ENCODE measurements at places on chromosomes 16 and 17.

- DNase-seq = no peak
These were observed at the start of gene SMIM22 for GRCh38 chr16:4795181-4795827. SMIM22 (plus strand) TSS chr16:4795369; CDS start chr16:4795735, 366 bp downstream.

DNA sequence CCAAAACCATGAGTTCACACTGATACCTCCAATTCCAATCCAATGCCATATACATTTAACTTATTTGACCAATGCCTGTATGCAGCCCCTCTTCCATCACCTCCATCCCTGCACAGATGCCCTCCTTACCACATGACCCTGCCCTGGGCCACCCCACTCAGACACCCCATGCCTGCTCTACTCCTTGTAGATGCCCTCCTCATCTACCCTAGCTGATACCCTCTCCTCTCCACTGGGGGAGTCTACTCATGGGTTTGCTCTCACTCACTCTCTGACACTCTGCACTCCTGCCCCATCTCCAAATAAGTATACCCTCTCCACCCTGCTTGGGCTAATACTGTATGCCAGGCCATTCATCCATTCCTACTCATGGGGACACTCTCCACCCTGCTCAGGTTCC lies 16.0 kb upstream of the CMTM4 start:
- no peak for DNase-seq

- no peak for DNase-seq
These were observed 22.5 kb downstream of the RPA1 start for GRCh38 chr17:1852327-1852726.

DNA sequence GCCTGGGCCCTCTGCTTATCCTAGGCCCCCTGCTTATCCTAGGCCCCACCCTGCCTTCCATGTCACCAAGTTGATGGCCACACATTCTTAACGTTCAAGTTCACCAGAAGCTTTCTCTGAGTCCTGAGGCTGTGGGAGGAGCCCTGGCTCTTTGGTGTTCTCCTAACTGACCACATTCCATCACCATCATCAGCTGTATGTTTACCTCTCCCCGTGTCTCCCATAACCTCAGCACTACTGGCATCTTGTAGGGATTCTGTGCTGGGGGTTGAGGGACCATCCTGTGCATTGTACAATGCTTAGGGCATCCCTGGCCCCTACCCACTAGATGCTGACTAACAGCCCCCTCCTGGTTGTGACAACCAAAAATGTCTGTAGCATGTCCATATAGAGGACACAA lies 99.3 kb downstream of the NDE1 start:
- DNase-seq = no peak

GRCh38 chr16:58507963-58508670 lies 7.2 kb upstream of the SETD6 start:
- no peak for DNase-seq

Measured in left renal cortex interstitium (tissue), 4 donors.